ENCODE measurements at places on chromosomes 12 and 14. TPM values are rescaled to one million over a fixed set of nuclear protein-coding genes. Genes with fewer than 3 reads are reported as not detected.
A peak's percentile ranks its signal among the peaks of the same experiment; 100 is the strongest.

ARID4A gene
- 7.6 TPM for total RNA-seq

DNA sequence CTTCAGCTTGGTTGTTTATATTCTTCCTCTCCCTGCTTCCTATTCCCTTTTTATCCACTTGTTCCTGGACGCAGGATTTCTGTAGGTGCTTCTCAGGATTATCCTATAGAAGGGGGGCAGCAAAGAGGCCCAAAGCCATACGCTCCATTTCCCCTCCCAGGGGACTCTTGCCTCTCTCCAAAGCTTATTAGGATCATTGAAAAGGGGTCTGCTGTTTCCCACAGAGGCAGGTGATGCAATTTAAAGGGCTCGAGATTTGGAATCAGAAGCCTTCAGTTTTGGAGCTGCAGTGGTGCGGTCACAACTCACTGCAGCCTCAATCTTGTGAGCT lies 31.5 kb upstream of the SYNDIG1L start:
- no peak for DNase-seq
- H3K27me3 ChIP-seq: no peaks in the 10 kb centered on the region
- H3K27ac ChIP-seq: no peak overlapping the region
- H3K4me1 ChIP-seq: no peaks in the 10 kb centered on the region

DNA sequence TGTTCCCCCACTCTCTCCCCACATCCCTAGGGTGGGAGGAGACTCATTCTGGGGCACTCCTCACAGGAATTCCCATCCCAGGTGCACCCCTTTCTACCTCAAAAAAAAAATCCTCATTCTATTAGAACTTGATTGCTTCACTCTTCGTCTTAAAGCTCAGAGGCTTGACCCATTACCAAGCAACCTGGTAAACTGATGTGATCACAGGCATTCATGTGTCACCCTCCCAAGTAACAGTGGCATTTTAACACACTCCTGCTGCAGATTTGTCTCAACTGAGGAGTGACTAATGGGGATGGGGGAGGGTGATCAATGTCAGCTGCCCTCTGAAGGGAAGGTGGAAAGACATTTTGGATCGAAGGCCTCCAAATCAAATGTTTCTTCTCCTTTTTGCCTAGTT lies 78.1 kb upstream of the PTHLH start:
- no peak overlapping the region for H3K4me3 ChIP-seq
- H3K4me1 ChIP-seq: no peaks in the 10 kb centered on the region
- no peaks in the 10 kb centered on the region for H3K27me3 ChIP-seq
- no peak overlapping the region for H3K27ac ChIP-seq

DNA sequence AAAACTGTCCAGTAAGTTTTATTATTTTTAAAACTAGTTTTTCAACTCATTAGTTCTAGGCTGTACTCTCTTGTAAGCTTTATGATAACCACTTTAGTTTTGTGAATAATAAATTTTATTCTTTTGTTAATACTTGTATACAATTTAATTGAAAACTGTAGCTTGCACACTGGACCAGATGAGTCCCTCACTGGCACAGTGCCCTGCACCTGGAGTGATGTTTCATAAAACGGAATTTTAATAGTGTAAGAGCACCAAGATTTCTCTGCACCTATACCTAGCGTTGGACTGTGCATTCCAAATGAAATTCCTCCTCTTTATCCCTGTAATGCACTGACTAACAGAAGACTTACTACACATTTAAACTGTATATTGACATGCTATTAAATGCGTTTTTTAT lies 80.8 kb downstream of the PRIMA1 start:
- no peak overlapping the region for H3K27ac ChIP-seq
- DNase-seq: no peak
- H3K27me3 ChIP-seq: no peaks in the 10 kb centered on the region
- H3K36me3 ChIP-seq: no peaks in the 10 kb centered on the region
- H3K4me3 ChIP-seq: no peak overlapping the region

ANO2 gene
- 0.63 TPM for total RNA-seq

DNA sequence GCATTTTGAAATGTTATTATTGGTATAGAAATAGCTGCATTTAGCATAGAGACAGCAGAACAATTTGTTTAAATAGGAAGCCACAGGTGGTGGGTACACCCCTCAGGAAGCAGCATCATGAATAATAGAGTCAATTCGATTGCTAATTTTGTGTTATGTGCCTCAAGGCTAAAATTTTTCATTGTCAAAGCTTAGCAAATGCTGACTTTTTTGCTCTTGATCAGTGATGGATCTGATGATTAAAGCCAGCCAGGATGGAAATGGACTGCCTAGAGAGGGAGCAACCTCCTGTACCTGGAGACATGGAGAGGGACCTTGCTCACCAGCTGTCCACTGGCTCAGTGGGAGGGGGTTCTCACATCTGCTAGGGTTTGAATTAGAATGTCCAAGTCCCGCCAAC lies 4.5 kb upstream of the KRT8 start:
- no peak overlapping the region for H3K27ac ChIP-seq
- H3K36me3 ChIP-seq: no peaks in the 10 kb centered on the region
- no peak for DNase-seq
- no peak overlapping the region for H3K4me3 ChIP-seq

DNA sequence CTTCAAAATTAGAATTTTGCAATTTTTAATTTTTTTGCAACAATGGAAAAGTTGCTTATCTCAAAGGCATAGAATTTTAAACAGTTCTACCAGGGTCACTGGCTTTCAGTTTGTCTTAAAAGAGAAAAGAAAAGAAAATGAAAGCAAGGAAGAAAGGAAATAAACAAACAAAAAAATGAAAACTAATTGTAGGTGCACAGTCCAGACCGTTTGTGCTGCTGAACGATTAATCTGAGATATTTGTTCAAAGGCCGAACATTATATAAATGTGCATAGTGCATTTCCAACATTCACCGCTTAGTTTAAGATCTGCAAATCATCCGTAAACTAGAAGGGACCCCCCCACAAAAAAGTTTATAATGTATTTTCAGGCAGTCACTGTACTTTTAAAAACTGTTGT lies 5.5 kb upstream of the OTX2 start:
- peaks cover 100% of the 10 kb centered on the region for H3K27me3 ChIP-seq
- no peaks in the 10 kb centered on the region for H3K4me1 ChIP-seq
- no peaks in the 10 kb centered on the region for H3K36me3 ChIP-seq
- DNase-seq: no peak

DNA sequence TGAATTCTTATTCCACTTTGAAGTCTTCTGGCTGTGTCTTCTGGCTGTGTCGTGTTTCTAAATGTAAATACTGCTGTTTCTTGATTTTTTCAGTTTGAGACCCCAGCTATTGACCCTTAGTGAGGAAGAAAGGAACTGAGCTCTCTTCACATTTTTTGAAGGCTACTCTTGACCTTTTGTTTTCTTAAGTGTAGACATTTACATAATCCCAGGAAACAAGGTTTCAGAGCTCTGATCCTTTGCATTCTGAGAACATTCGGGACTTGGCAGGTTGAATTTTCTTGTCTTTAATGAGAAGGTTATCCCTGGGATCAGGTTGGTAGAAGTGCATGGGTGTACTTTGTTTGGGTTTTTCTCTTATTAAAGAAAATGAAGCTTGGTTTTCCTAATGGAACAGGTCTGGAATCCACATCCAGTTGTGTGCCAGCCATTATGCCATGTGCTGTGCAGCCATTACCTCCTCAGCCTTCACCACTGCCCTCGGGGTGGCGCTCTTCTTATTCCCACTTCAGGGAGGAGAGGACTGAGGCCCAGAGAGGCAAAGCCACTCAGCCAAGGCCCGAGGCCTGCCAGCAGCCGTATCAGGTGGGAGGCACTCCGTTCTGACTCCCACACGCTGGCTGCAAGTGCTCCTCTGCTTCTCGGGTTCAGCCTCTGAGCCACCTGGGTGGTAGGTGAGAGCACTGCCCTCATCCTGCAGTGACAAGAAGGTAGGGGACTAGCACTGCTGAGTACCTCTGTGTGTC lies 120.9 kb downstream of the BEGAIN start:
- no peak overlapping the region for H3K4me3 ChIP-seq
- no peaks in the 10 kb centered on the region for H3K4me1 ChIP-seq
- no peaks in the 10 kb centered on the region for H3K36me3 ChIP-seq
- H3K27me3 ChIP-seq: peaks cover 6% of the 10 kb centered on the region

FOXN4 gene
- total RNA-seq: 0.42 TPM

GRCh38 chr12:121568971-121569751 lies 11.7 kb downstream of the KDM2B start:
- no peak overlapping the region for H3K4me3 ChIP-seq
- peaks cover 6% of the 10 kb centered on the region for H3K4me1 ChIP-seq
- no peaks in the 10 kb centered on the region for H3K27me3 ChIP-seq
- peak; percentile 67 for DNase-seq

TMEM119 gene
- 0.48 TPM for total RNA-seq

DNA sequence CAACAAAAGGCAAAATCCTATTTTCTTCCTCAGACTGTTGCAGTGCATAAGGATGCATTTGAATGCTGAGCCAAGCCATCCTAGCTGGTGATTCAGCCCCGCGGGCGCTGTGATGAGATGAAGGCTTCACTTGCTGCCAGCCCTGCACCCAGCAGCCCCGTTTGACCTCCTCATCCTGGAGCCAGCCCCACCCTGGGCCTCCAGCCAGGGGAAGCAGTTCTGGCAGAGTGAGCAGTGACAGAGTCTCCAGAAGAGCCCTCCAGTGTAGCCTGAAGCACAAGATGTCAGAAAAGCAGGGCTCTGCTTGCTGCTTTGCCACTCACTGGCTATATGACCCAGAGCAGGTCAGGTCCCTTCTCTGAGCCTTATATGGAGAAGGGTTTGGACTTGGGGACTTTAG lies 96.2 kb upstream of the HSPB8 start:
- no peaks in the 10 kb centered on the region for H3K27me3 ChIP-seq
- peak overlapping the region; percentile 82 for H3K27ac ChIP-seq
- H3K4me1 ChIP-seq: peaks cover 10% of the 10 kb centered on the region

GRCh38 chr14:31835049-31835448 lies 242.1 kb upstream of the ARHGAP5 start:
- H3K4me1 ChIP-seq: no peaks in the 10 kb centered on the region
- H3K36me3 ChIP-seq: no peaks in the 10 kb centered on the region
- no peak overlapping the region for H3K27ac ChIP-seq
- no peak overlapping the region for H3K4me3 ChIP-seq

ZDHHC22 gene
- total RNA-seq: 0.12 TPM

IL22 gene
- total RNA-seq: not detected

TAC3 gene
- total RNA-seq: 1.4 TPM

LHX5 gene
- not detected for total RNA-seq

DNA sequence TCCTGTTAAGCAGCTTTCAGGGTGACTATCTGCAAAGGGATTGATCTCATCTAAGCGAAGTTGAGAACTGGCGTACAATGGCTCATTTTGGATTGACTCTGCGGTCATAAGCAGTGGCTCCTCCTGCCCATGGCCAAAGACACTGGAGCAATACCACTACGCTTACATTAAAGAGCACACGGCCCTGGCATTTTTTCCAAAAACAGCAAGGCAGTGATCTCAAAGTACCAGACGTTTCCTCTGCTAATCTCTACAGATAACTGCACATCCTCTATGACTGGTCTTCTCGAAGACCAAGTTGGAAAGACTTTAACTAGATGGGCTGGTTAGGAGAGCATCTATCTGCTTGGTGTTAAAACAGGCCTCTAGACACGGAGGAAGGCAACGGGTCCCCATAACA lies 2.7 kb downstream of the PITPNM2 start:
- peaks cover 23% of the 10 kb centered on the region for H3K4me1 ChIP-seq
- H3K36me3 ChIP-seq: no peaks in the 10 kb centered on the region
- no peak overlapping the region for H3K4me3 ChIP-seq
- H3K27me3 ChIP-seq: peaks cover 3% of the 10 kb centered on the region
- H3K27ac ChIP-seq: no peak overlapping the region

SYT10 gene
- total RNA-seq: 1.8 TPM

DNA sequence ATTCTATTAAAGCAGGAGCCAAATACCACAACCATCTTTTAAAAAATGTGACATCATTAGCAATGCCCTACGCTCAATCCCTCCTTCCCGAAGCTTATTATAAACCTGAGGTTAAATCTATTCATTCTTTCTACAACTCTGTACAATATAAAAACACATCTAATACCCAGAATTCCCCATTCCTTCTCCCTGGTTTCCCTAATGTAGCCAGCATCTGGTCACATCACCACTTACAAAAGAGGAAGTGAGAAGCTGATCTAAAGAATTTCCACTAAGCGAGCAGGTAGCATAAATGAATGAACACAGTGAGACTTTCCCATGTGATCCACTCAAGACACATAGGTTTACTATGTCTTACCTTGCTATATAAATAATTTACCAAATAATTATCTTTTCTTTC lies 90.4 kb downstream of the LRP6 start:
- DNase-seq: no peak
- peaks cover 17% of the 10 kb centered on the region for H3K36me3 ChIP-seq
- no peaks in the 10 kb centered on the region for H3K27me3 ChIP-seq
- no peak overlapping the region for H3K27ac ChIP-seq
- H3K4me1 ChIP-seq: no peaks in the 10 kb centered on the region
